ENCODE measurements at places on chromosomes 1 and 21.

DNA sequence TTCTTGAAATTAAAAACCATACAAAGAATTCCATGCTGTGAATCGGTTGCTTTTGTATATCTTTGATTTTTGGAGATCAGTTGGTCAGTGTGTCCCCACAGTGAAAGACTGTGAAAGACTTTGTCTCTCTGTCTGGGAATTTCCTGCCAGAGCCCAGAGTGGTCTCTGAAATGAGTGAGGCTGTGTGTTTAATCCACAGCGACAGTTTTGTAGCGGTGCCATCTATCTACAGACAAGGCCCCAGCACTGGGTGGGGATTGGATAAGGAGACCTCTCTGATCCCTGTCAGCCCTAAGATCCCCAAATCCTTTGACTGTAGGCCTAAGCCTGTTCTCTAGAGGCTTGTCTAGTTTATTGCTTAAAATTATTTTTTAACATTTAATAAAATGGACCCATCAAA lies 10.3 kb downstream of the GPR25 start:
- no peak for DNase-seq

GRCh38 chr1:17665950-17666720 lies 89.0 kb upstream of the ACTL8 start:
- no peak for DNase-seq

- no peak for DNase-seq
Observed at GRCh38 chr1:209761011-209761635, 5.3 kb downstream of the TRAF3IP3 start.

DNA sequence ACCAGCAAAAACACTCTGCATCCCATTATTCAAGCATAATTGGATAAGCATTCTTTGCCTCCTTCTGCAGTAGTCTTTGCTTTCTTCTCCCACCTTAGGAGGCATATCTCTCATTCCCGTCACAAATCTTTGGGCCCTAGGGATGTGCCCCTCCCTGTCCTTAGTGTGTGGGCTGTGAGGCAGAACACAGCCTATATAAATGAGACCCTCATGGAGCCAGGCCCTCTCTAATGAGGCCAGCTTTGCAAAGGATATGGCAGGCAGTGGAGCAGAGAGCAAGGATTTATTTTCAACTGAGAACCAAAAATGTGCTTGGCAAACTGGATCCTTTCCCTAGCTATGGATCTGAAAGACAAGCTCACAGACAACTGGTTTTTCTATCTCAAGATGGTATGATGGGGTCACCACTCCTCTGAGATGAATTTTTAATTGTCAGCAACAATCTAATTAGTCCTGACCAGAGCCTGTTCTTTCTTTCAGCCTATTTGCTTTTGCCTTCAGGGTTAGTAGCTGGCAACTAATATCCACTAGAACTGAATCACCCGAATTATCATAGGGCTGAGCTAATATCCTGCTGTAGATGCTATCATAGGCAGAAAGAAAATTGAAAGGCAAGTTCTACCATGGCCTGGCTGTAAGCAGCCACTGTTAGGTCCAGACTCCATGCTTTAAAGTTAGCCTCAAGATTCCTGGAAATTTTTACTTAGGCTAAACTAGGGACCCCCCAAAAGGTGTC lies 134.2 kb downstream of the SYT2 start:
- peak; percentile 50 for DNase-seq

- no peak for DNase-seq
Observed at GRCh38 chr1:92488832-92489231, 2.1 kb upstream of the GFI1 start.

DNA sequence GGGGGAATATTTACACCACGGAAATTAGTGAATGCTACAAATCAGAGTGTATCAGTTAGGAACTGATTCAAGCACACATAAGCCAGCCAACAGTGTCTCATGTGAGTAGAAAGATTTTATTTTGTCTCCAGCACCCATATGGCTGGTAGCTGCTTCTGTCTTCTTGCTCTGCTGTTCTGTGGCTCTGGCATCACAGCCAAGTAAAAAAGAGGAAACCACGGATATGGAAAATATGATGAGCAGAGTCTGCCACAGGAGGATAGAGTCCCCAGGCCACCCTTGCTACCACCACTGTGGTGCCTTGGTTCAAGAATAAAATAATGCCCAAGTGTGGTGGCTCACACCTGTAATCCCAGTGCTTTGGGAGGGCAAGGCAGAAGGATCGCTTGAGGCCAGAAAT lies 53.6 kb upstream of the SPOCD1 start:
- no peak for DNase-seq

DNA sequence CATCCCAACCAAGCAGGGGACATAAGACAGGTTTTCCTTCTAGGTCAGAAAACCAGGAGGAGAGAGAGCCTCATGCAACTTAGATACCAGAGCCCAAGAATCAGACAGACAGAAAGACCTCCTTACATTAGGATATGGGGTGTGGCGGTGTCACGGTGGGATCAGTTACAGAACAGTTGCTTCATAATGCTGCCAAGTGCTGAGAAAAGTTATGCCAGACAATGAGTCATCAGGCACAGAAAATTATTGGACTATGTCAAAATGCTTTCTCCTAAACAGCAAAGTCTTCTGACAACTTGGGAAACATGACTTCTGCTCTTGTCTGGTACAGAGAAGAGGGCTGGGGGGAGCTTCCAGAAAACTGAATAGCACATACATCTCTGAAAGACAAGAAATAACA lies 1120.2 kb upstream of the TMPRSS15 start:
- DNase-seq, result no peak

GRCh38 chr1:24010650-24011049 lies 30.5 kb upstream of the SRSF10 start:
- DNase-seq, result no peak

- no peak for DNase-seq
Observed at GRCh38 chr1:116425987-116426386, 52.9 kb downstream of the ATP1A1 start.

- DNase-seq, result no peak
Observed at GRCh38 chr1:247408100-247408499, 7.9 kb upstream of the NLRP3 start.

- no peak for DNase-seq
Observed at GRCh38 chr1:206050655-206051235, 2.2 kb upstream of the RHEX start.

DNA sequence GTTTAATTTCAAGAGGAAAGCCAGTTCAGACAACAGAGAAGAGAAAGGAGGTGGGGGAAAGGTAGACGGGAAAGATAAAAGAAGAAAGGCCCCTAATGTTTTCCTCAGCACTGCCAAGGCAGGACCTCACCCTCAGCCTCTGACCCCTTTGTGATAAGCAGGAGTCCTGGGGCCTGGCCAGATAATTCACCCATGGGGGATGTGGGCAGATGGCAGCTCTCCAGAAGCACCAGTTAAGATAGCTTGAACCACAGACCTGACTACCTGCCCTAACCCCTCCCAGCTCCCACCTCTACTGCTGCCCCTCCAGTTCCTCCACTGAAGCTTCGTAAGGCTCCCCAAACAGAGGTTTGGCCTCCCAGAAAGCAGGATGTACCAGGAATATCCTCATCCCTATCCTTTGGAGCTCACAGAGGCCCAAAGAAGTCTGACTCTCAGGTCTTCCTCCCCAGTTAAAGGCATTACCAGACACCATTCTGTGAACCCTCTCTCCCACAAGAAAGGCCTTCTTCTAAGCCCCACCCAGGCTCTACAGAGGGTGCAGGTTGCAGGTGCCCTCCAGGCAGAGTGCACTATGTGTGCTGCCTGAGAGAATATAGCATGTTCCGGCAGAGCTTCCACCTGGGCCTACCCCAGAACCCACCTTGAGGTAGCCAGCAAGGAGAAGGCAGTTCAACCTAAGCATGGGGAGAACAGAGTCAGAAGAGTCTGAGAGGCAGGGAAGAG lies 9.2 kb upstream of the SNAPIN start:
- no peak for DNase-seq

GRCh38 chr1:117537291-117537920 lies 68.4 kb upstream of the TENT5C start:
- DNase-seq, result no peak

DNA sequence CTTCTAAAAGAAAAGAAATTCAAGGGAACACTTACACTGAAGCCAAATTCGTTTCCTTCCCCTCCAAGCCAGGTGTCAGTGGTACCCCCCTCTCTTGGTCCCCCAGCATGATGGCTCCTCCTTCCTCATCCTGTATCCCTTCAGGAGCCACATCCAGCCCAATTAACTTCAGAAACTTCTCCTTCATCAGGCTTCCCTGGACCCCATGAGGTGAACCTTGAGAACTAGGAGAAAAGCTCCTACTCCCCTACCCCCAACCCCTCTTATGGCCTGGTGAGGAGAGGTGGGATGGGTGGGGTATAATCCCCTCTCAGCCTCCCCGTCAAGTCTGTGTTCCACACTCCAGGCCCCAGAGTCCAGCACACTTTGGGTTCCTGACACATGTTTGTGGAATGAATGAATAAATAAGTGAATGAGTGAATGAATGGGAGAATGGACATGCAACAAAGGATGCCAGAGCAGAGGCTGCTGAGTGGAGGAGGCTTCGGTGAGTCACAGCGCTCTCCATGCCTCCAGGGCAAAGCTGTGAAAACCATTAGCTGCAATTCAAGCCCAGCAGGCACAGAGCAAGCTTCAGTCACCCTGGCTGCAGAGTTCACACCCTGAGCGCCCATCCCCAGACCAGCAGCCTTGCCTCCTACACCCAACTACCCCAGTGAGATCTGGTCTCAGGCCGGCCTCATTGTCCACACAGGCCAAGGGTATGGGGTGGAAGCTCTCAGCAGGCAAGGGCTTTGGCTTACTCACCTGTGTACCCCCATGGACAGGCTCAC lies 43.8 kb downstream of the BATF3 start:
- peak; percentile 54 for DNase-seq

DNA sequence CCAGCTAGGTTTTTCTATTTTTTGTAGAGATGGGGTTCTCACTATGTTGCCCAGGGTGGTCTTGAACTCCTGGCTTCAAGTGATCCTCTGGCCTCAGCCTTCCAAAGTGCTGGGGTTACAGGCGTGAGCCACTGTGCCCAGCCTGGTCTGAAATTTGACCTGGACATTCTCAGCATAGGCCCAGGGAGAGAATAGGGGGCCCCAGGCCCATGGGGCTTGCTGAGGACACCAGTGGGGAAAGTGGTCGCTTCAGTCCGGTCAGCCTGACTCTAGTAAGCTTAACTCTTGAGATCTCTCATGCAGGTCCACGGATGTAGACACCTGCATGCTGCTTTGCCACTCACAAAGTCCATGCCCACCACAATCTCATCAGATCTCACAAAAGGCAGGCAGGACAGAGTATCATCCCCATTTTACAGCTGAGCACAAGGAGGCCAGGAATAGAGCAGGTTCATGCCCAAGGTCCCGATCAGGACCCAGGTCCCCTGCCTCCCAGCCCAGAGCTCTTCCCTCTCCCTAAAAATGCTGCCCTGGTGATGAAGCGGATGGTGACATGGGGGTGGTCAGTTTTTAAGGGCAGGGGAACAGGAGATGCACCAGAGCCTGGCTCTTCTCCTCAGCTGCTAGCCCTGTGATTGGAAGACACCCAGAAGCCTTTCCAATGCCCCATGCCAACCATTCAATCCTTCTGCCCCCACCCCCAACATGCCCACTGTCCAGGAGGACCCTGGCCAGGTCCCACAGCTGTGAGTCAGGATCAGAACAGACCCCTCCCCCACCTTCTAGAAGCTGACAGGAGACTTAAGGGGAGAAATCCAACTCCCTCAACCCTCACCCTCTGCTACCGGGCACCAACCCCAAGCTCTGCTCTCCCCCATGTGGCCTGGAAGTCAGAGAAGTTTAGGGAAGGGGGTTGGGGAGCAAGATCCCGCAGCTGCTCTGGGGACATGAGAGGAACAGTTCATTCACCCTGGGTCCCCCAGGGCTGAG lies 1.8 kb downstream of the FHL3 start:
- DNase-seq, result no peak

GRCh38 chr1:9038881-9039760 lies 12.9 kb upstream of the SLC2A7 start:
- DNase-seq, result no peak

GRCh38 chr1:14894811-14895560 lies 258.6 kb upstream of the TMEM51 start:
- DNase-seq, result no peak
